Stimulated activated CD4-positive, alpha-beta T cell treated with anti-CD3 and anti-CD28 coated beads, Interleukin-15, amount 100 ng/mL, for 1 hour (primary cell): ENCODE measurements at places on chromosomes 12 and 14.

GRCh38 chr14:96225745-96226151, 21.1 kb downstream of the BDKRB2 start:
- DNase-seq, result no peak

DNA sequence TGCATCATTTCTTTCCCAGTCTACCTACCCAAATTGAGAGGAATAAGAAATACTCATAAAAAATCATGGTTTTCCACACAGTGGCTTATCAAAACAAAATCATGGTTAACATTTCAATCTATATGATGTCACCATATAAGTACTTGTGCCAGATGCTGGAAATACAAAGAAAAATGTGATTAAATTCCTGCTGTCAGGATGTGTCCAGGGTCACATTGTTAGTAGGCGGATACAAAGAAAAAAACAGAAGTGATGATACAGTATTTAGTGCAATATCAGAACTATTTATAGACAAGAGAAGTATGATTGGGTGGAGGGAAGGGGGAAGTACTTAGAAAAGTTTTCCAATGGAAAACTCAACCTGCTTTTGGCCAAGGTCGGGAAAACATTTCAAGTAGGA, 47.0 kb upstream of the OR6J1 start:
- DNase-seq, result no peak

GRCh38 chr12:125129591-125130255, 64.5 kb downstream of the AACS start:
- DNase-seq, result no peak

DNA sequence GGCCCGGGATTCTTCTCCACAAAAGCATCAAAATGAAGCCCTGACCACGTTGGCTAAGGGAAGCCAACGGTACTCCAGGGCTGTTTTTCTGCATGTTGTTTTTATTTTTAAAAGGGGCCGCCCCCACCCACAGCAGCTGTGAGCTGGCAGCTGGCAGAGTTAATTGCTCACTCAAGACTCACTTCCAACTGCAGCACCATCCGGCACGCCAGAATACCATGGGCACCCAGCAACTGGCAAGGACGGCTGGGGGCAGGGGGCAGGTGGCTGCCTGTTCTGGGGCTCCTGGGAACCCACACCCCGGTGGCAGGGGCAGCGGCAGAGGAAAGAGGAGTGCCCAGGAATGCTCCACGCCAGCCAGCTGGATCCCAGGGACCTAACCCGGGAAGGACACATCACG, 44.3 kb downstream of the NCOR2 start:
- DNase-seq, result no peak

DNA sequence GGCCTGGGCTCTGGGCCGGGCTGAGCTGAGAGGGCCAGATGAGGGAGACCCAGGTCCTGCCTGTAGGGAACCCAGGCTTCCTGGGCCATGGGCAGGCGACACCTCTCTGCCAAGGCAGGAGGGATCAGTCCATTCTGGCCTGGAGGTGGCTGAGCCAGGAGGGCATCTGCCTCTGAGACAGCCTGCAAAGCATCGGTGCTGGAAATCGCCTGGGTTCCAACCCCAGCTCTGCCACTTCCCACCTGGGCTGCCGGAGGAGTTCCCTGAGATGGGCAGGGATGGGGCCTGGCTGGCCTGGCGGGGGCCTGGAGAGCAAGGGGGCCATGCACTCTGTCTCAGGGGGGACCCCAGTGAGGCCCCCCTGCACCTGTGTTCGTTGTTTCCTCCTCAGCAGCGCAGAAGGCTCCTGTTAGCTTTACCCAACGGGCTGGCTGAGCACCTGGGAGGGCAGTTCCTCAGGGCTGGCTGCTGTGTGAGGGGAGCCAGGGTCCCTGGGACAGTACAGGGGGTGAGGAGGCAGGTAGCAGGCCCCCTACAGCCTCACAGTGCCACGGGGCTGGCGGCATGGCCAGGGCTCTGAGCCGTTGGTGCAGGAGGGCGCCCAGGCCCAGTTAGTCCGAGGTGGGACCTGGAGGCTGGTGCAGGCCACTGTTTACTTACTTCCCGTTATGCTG, 50.5 kb downstream of the KIF26A start:
- DNase-seq, result no peak

DNA sequence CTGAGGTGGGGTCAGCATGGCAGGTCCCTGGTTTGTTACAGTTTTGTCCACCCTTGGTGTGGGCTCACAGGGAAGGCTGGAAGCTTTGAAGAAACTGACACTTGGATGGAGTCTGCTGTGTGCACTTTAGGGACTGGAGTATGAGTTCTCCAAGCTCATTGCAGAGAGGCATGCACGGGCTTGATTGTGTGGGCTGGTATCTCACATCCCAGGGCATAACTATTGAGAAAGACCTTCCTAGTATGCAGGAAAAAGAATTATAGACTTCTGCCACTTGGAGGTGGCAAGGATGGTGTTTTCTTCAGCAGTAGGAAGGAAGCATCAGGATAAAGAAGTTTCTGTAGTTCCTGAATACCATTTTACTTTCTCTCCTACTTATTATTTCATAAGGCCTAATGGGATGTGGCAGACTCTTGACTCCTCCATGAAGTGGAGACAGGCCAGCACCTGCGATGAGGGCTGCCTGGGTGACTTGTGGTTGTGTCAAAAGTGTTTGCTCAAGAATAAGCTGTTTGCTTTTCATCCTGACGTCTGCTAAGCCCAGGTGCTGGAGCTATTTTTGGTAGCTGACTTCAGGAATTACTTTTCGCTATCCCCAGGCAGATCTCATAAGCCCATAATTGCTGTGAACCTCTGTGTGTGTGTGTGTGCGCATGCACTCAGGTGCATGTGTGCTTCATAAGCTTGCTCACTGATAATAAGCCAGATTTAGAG, 125.8 kb downstream of the KTN1 start:
- DNase-seq, result no peak

GRCh38 chr14:20781803-20782202, 735 bp downstream of the RNASE6 start:
- no peak for DNase-seq

- DNase-seq, result no peak
These were observed 150.1 kb downstream of the NTF3 start for GRCh38 chr12:5582018-5582417.

DNA sequence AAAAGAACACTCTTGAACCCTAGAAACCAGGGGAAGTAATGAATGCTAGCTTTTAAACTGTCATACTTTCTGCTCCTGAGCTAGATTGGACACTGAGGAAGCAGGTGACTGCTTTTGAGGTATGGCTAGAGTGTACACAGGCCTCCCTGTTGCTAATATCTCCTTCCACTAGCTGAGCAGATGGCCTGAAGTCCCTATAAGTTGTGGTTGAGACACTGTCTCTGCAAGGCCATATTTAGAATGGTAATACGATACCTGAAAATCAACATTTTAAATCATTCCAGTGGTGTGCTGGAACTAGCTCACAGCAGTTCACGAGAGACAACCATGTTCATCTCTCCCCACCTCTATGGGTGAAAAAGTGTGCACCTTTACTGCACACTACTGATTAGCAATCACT, 46.4 kb upstream of the BMP4 start:
- DNase-seq, result no peak

GRCh38 chr12:52534482-52534881, 14.3 kb upstream of the KRT5 start:
- DNase-seq, result no peak

DNA sequence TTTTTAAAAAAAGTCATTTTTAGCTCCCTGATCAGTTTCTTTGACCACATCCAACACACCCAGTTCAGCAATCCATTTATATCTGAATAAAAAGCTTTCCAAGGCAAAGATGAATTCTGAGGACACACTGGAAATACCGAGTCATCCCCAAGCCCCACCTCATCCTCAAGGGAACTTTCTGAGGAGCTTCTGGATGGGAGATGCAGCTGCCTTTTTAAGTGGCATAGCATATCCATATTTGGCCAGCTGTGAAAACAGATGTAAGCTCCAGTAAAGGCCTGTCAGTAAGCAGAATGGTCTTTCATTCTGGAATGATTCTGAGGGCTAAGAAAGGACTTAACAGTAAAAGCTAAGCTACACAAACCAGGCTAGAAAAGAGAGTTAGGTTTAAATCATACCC, 18.4 kb downstream of the ZFYVE1 start:
- no peak for DNase-seq

GRCh38 chr14:104650057-104650980, 39.1 kb upstream of the INF2 start:
- peak; percentile 43 for DNase-seq

DNA sequence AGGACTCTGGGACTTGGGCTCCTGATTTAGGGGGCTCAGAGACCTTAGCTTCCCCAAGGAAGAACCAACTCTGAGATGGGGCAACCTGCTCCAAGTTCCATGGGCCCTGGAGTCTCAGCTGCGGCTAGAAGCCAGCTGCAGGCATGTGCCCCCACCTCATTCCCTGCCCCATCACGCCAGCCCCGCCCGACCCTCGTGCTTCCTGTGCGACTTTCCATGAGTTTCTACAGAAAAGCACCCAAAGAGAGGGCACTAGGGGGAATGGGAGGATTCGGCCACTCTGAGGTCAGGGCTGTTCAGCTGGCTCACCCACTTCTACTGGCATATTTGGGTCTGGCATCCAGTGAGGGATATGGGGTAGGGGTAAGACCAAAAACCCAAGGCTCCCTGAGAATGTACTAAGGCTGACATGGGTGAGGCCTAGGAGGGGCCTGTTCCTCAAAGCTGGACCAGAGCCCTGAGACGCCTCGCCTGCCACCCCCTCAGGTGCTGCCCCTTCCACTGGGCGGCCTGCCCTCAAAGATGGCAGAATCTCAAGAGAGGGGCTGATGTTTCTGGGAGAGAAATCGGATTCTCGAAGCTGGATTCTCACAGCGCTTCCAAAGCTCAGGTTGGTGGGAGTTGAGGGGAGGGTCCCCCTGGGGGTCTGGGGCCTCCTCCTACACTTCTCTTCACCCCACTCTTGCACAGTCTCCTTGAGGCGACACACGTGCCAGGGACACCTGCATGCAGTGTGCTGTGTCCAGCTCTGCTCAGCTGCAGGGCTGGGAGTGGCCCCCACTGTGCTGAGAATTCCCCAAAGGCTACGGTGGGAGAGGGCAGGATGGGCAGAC, 22.1 kb downstream of the FAIM2 start:
- no peak for DNase-seq

DNA sequence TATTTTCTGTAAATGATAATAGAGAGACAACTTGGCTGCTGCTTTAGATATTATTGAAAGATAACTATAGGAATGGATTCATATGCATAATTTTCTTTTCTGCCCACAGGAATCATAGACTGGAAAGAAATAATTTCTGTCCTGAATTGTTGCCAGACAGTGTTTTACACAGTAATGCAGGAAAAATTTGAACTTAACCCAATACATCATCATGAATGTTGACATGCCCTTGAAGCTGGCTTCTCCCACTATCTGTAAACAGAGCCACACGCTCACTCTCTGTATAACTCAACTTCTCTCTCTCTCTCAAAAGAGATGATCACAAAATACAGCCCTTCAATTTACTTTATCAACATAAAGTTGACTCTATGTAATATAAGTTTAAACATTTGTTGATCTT, 56.6 kb downstream of the PAX9 start:
- no peak for DNase-seq

DNA sequence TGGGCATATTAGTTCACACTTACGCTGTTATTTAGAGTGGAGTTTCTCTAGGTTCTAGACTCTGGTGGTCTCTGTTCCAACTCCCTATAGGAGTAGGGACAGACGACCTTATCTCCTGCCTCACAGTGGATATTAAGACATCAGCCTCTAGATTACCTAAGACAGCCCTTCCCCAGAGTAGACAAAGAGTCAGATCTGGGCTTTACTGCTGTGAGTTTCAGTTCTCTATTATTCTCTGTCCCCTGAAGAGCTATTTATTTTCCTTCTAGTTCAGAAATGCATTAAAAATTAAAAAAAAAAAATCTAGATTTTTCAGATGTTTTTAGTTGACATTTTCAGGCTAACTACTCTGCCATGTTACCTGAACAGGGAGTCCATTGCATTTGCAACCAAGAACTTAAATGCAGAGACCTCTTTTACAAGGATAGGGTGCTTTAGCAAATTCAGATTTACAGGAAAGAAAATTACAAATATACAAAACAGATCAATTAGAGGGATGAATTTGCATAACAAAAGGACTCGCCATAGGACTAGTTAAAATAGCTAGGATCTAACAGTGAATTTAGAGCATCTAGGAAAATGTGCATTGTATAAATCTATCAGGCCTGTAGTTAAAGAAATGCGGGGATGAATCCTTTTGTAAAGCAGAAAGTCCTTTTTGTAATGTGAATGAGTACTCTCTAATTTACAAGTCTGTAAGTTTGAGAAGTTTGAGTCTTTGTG, 381.4 kb downstream of the APAF1 start:
- DNase-seq, result no peak
